WERI-Rb-1 (cell line): ENCODE measurements at places on chromosomes 2 and 18.
A peak's percentile ranks its signal among the peaks of the same experiment; 100 is the strongest.

- no peak for DNase-seq
Measured at GRCh38 chr2:32564417-32565035, 63.3 kb upstream of the TTC27 start.

GRCh38 chr18:23922939-23923338 is 91.6 kb upstream of the TTC39C start:
- DNase-seq, result no peak

- no peak for DNase-seq
Measured at GRCh38 chr2:223262946-223263345, 211.0 kb downstream of the KCNE4 start.

DNA sequence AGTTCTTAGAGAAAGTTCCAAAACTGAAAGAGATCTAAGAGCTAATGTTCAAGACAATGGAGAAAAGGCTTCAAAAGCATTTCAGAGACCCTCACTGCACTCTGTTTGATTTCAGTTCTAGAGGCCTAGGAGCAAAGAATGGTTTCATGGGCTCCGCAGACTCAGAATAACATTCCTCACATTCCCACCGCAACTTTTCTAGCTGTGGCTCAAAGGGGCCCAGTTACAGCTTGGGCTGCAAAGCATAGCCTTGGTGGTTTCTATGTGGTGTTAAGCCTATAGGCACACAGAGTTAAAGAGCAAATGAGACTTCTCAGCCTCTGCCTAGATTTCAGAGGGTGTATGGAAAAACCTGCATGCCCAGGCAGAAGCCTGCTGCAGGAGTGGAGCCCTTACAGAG is 73.0 kb downstream of the FSIP2 start:
- no peak for DNase-seq

- DNase-seq, result no peak
Measured at GRCh38 chr2:39661826-39662225, 3.9 kb upstream of the TMEM178A start.

GRCh38 chr2:15823459-15824396 is 116.6 kb upstream of the MYCN start:
- DNase-seq, result no peak

DNA sequence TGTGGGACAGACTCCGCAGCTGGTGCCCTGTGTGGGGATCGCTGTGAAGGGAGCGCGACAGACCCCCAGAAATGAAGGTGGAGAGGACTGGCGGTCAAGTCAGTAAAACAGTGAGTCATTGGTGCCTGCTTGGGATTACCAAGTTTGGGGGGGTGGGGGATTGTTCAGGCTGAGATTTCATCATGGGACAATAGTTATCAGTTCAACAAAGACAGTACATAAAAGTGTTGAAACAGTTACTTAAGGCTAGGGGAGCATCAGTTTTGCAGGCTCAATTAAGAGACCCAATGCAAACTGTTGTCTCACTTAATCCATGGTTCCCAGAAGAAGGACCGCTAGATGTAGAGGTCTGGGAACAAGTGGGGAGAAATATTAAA is 42.4 kb upstream of the PDK1 start:
- DNase-seq, result no peak

- peak; percentile 56 for DNase-seq
Measured at GRCh38 chr2:171086352-171087290, 74.1 kb downstream of the TLK1 start.

DNA sequence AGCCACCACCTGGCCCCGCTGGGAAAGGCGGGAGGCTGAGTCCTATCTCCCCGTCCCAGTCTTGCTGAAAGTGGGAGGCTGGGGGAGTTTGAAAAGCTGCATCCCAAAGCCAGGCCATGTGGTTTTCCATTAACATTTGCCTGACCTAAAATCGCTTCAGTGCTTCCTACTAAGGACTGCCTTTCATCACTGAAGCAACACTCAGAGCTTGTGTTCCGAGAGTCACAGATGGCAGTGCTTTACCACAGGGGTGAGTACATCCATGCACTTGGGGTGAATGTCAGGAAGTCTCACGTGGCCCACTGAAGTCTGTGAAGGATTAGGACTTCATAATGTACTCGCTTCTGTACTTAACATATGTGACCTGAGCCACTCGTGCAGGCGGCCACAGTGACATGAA is 43.3 kb downstream of the PXDN start:
- DNase-seq, result peak; percentile 53

DNA sequence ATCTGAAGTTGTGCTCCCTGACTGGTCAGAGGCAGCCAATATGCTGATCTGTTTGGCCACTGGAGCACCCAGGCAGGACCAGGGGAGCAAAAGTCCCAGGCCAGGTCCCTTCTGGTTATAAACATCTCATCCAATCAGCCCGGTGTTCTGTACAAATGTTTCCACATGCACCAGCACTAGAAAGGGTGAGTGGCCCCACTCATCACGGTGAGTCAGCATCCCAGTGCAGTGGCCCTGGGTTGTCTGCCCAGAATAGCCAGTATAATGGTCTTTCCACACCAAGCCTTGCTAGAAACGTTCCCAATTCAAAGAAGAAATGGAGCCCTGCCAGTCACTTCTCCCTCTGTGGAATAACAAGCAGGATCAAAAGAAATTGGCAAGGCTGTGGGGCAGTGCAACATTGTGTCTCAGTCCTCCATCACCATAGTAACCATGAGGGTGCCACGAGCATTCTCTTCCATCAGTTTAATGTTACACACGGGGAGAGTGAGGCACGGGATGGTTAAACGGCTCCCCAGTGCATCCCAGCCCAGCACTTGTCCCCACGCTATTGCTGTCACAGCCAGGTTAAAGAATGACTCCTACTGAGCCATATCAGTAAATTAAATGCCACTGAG is 174.9 kb downstream of the SEPTIN10 start:
- DNase-seq, result no peak

GRCh38 chr2:156935616-156936015 is 321.9 kb upstream of the GALNT5 start:
- no peak for DNase-seq

- peak; percentile 38 for DNase-seq
Measured at GRCh38 chr2:26985807-26986206, 15.4 kb downstream of the MAPRE3 start.

- DNase-seq, result no peak
Measured at GRCh38 chr2:149926149-149926548, 338.6 kb upstream of the MMADHC start.

DNA sequence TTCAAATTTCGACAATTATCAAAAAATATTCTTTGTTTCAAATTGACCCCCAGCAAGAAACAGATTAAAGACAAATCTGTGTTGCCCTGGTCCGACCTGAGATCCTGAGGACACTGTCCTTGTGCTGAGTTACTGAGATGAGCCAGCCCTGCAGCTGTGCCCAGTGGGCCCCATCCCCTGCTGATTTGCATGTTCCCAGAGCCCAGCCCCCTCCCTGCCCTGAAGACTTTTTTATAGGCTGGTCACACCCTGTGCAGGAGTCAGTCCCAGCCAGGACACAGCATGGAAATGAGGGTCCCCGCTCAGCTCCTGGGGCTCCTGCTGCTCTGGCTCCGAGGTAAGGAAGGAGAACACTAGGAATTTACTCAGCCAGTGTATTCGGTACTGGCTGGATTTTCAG is 31.4 kb upstream of the ZNG1B start:
- DNase-seq, result peak; percentile 82

DNA sequence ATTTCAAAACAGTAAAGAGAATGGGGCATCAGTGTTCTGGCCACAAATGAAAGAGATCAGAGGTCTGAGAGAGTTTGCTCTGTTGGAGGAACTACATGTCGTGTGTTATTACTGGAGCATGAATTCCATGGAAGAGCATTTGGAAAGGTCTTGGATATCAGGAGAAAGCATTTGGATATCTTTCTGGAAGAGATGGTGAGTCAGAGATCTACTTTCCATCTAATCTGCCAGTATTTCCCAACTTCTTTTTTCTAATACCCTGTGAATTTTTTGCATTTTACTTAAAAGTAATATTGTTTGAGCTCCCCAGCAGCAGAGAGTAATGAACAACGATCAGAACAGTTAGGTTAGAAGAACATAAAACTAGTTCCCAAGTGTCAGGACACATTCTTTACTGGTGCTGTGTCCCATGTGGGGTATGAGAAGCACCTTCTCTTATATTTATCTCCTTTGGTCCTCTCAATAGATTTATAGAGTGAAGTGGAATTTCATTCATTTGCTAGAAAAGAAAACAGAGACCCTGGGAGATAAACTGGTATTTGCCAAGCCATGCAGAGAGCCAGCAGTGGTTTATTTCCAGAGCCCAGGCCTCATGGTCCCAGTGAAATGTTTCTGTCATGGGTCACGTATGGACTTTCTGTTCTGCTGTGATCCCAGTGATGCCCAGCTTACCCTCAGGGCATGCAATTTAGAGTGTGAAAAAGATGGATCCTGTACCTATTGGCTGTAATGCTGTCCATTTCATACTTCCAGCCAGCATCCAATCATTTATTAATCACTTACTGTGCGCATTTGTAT is 130.8 kb upstream of the NT5C1B start:
- DNase-seq, result no peak

DNA sequence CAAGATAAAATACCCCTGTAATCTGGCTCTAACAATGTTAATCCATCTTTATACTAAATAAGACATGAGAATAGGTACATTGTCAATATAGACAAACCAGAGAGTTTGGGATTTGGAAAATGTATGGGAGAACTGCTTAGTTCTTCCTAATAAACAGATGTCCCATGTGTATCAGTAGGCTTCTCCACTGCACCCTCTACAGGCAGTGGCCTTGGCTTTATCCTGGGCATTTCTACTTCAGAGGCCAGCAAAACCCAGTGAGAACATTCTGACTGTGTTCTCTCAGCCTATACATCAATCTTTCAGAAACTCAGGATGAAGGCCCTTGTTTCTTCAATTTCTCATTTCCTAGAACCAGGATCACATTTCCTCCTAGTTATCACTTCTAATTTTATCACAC is 1167.5 kb upstream of the ACVR2A start:
- DNase-seq, result no peak

DNA sequence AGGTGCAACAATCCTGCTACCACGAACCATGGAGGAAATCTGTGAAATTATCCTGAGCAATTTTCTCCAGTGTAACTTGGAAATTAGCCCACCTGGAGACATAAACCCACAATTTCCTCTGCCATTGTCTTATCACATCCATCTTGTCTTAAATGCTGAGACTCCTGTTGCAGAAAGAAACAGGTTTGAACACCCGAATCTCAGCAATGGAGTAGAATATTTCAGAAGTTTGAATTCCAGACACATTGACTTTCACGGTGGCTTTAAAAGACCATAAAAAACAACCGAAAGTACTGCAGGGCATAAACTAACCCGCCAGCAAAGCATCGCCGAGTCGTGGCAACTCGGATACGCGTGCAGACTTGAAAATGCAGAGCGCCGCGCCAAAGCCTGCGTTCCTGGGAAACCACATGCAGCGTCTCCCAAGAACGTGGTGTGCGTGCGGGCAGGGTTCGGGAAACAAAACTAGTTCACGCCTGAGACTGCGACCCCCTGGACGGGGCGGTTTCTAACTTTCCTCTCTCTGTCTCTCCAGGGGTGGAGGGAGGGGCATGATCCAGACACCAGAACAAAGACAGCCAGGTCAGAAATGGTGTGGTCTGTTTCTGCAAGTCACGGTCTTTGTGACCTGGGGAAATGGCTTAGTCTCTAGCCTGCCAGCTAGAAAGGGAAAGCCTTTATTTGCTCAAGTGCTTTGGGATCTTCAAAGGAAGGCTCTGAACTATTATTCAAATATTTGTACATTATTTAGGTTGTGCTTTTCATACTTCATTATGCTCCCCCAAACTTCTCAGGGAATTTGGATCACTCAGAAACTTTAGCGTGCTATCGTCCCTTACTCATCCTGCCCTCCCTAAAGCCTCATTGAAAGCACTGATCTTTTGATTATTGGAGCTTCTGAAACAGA is 26.9 kb upstream of the KCTD1 start:
- DNase-seq, result no peak
